Immature natural killer cell (primary cell): ENCODE measurements at places on chromosomes 1 and 21.

GRCh38 chr1:15452866-15453571, 3.5 kb upstream of the CELA2A start:
- DNase-seq = no peak

- peak; percentile 79 for DNase-seq
Observed at GRCh38 chr1:24996983-24997893, 67.2 kb upstream of the RUNX3 start.

- DNase-seq = no peak
Observed at GRCh38 chr1:29760067-29760564, 523.8 kb downstream of the PTPRU start.

- no peak for DNase-seq
Observed at GRCh38 chr1:24226749-24227148, 39.7 kb upstream of the IFNLR1 start.

GRCh38 chr1:32889731-32890278, 3.5 kb downstream of the HPCA start:
- no peak for DNase-seq
